Cortex of kidney (tissue), 1 donor: ENCODE measurements at places on chromosomes 3 and 15.

- DNase-seq = no peak
Measured at GRCh38 chr3:77885381-77885780, 845.5 kb downstream of the ROBO2 start.

GRCh38 chr15:50143255-50143860 is 24.3 kb upstream of the ATP8B4 start:
- no peak for DNase-seq

- no peak for DNase-seq
Measured at GRCh38 chr15:83612226-83612625, 41.7 kb upstream of the ADAMTSL3 start.

- no peak for DNase-seq
Measured at GRCh38 chr3:65448120-65448519, 590.6 kb downstream of the MAGI1 start.

DNA sequence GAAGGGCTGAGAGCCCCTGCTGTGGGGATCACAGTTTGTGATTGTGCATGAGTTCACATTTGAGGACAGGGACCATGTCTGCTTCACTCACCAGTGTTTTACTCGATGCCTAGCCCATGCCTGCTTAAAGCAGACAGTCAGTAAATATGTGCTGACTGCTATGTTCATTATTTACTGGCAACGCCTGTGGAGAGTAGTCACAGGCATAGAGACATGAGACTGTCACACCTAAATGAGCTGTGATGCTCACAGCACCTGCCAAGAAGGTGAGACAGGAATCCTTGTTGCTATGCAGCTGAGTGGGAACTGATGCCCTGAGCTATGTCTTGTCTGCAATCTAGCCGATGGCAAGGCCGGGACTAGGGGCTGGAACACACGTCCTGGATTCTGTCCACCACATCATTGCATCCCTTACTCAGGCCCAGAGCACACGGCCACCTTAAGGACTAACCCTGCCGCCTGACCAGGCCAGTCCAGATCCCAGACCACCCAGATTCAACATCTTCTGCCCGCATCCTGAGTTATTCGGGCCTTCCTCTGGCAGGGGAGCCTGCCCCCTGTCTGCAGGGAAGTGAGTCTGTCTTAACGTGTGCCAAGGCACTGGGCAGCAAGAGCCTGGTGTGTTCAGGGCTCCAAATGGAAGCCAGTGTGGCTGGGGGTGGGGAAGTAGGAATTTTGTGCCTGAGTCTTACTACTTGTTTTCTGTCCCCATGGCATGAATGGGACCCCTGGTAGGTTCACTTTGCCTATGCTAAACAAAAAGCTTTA is 44.8 kb downstream of the FGD5 start:
- no peak for DNase-seq

GRCh38 chr3:18738393-18739098 is 313.4 kb upstream of the SATB1 start:
- DNase-seq = no peak

- DNase-seq = no peak
Measured at GRCh38 chr3:29026286-29026685, 254.6 kb upstream of the RBMS3 start.

- no peak for DNase-seq
Measured at GRCh38 chr15:64792282-64792681, 16.9 kb upstream of the RBPMS2 start.

DNA sequence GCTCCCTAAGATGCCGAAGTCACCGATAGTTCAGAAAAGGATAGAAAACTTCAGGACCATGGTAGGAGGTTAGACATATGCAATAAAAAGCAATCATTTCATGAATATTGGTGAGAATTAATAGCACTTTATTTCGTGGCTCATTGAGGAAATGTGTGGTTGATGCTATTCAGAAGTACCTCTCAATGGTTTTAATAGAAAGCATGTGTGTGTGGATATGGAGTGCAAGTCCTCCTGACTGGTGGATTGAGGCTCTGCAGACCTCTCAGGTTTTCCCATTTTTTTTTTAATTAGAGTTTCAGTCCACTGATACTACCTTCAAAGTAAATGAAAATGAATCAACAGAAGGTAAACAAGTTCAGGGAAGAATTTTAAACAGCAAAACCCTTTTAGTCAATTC is 384.3 kb upstream of the RARB start:
- DNase-seq = no peak

DNA sequence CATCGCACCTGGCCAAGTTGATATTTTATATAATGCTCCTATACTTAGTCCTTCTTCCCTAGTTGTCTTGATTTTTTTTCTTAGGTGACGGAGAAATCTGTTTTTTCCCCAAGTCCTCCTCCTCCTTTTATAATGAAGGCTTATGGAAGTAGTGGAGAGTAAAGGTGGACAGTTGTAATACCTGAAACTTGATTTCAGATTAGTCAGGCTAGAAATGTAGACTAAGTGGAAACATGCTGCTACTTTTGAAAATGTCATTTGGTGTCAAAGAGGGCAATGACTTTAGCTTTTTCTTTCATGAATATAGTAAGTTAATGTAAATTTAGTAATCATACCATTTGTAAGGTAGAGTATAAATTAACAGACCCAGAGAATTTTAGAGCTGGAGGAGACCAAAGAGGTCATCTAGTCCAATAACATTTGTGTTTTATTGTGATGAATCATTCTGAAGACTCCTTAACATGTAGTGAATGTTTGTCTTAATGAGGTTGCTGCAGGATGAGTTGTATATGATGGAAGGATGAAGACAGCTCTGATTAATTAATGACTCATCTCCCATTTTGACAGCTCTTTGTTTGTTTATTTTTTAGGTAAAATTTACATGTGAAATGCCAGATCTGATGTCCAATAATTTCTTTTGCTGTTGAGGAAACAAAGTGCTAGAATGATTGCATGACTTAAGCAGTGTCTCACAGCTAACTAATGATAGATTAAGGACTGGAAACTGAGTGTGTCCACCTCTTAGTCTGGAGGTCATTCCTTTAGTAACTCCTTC is 8.7 kb downstream of the CTDSPL2 start:
- no peak for DNase-seq
